ENCODE measurements at places on chromosomes 1 and 21.

DNA sequence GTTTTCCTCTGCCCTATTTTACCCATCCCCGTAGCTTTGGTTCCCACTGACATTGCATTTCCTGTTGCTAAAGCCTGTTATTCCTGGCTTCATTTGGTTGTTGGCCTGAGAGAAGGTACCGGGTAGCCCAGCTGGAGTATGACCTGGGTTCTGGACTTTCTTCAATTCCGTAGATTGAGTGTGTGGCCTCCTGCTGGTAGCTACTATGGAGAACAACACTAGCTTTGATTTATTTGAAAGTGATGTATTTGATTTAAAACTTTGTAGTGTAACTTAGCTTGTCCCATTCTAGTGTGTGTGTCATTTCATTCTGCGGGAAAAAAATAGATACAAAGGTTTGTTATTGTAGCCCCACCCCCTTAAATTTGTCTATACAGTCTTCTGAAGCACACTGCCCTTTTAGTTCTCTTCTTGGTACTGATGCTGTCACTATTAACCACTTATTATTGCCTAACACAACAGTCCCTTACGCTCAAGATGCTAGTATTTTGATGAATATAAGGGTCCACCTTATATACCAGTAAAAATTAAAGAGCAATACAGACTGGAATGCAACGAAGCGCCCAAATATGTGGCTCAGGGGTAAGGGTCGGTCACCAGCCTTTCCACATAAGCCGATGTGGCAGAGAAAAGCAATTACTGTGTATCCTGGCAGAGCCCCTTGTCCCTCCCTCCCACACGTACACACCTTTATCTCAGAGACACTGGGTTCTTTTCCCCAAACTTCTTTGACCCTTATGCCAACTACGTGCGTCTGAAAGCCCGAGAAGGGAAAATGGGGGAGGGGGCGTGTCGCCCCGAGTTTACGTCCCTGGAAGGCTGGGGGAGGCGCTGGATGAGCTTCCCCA lies 643 bp upstream of the MOV10 start:
- ATAC-seq: peak; percentile 18

GRCh38 chr1:3482378-3482849 lies 27.9 kb downstream of the ARHGEF16 start:
- peak; percentile 50 for ATAC-seq

DNA sequence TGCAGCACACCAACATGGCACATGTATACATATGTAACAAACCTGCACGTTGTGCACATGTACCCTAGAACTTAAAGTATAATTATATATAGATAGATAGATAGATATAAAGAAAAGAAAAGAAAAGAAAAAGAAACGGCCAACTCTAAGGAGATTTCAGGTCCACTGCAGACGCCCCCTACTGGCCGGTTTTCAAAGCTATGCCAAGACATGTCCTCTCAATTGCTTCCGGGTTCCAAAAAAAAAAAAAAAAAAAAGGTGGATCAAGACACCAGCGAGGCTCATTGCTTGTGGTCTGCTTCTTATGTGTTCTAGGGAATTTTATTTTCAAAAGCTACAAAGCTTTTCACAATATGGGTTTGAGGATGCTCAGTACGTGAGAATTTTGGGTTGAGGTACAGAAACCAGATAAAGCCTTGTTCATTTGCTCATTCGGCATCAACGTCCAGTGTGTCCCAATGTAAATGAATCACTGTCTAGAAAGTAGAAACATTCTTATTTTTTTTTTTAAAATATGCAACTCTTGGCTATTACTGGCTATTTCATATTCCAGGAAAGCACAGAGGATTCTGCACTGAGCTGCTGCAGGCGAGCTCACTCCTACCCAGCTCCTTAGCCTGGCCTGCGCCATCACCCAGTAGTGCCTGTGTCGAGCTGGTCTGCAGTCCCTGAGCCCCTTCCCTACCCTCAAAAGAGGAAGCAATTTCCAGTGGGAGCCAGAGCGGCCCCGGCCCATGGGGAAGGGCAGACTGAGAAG lies 643.0 kb downstream of the KIF26B start:
- no peak for ATAC-seq

DNA sequence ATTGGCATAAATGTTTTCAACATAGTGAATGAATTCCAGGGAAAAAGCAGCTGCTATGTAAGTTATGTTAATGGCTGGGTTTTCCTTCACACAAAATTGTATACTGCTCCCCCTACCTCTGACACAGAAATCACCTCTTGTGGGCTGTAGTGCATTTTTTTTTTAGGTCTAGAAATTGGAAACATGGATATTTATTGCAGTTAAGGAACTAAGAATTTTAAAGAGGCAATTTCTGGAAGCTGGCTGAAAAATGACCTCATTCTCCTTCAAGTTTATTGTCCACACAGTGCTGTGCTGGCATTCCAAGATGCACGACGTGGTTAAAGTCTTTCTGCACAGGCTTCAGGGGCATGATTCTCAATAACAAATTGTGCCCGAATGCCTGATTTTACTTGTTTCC lies 1424.2 kb downstream of the MRPL39 start:
- ATAC-seq: no peak

DNA sequence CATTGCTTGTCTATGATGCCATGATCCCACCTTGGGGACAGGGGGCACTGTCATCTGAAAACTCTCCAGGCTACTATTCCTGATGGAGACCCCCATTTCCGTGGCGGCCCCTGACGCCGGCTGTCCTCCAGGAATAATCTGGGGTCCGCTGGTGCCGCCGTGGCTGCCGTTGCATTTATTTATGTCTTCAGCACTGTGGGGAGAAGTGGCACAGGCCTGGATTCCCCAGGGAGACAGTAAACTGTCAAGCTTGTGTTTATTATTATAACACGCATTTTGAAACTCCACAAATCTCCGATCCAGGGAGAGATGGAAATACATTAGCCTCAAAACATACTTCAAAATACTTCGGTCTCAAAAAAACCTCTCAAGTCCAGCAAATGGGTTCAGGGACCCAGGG lies 126.9 kb upstream of the C1orf174 start:
- no peak for ATAC-seq

- ATAC-seq: no peak
Observed at GRCh38 chr1:25462732-25463131, 32.0 kb downstream of the MACO1 start.

DNA sequence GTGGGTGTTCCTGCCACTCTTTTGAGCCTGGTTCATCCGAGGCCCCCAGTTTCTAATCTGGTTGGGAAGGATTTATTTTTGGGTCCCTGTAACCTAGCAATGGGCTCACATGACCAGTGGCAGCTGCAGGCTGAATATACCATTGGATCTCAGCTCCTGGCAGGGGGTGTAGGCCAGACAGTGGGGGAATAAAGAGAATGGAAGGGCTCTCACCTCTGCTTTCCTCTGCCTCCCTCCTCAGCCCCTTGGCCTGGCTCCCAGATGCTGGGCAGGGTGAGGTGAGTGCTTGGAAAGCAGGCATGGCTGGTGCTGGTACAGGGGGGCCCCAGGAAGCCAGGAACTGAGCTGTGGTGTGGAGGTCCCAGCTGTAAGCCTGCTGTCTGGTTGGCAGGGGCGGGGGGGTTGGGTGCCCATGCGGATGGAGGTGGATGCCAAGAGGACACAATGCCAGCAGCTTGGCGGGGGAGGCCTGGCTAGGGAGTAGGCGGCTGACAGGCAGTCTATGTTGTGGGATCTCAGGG lies 3.6 kb upstream of the GPR61 start:
- ATAC-seq: no peak

DNA sequence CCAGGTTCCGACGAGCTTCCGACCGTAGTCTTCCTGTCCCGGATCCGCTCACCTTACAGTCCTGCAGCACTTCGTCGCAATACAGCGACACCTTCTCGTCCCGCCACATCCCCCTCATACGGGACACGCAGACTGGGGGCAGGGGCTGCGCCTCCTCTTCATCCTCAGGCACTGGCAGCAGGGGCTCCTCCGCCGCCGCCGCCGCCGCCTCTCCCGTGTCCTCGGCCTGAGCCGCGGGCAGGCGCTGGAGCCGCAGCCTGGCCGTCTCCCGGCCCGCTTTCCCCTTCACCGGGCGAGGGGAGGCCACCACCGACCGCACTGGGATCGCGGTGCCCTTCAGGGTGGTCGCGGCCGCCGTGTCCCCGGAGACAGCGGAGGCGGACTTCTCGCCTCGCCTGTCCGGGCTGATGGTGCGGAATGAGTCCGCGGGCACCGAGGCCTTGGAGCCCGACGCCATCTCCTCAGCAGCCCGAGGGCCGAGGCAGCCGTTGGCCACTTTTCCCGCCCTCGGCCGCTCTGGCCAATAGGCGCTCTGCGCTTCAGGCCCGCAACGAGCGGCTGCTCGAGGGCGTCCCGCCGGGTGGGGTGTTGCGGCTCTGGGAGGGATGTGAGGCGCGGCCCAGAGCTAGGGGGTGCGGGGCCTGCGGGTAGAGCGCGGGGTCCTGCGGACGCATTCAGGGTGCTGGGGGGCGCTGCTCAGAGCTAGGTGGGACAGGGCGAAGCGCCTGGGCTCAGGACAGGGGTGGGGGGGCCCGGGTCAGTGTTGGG lies at the start of gene SHCBP1L:
TSS of gene SHCBP1L (minus strand) at position 490 of the 768 bp plus-strand sequence. CDS start at position 457, 33 bp downstream.
- no peak for ATAC-seq

DNA sequence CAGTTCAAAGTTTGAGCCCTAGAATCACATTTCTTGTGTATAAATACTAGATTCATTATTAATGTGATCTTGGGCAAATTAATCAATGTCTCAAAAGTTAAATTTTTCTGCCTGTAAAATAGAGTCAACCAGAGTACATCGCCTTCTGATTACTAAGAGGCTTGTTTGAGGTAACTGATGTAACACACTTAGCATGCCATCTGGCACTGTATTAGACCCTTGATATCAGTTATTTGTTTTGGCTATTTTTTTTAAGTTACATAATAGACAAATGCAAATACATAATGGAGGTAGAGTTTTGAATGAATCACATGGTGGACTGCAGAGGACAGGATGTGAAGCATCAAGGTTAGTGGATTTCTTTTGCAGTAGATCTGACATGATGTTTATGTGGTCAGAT lies 298.4 kb downstream of the ADGRL2 start:
- no peak for ATAC-seq

- ATAC-seq: no peak
Observed at GRCh38 chr1:170664828-170665612, 1.1 kb downstream of the PRRX1 start.

- ATAC-seq: no peak
Observed at GRCh38 chr1:77876884-77877283, 11.5 kb upstream of the NEXN start.

DNA sequence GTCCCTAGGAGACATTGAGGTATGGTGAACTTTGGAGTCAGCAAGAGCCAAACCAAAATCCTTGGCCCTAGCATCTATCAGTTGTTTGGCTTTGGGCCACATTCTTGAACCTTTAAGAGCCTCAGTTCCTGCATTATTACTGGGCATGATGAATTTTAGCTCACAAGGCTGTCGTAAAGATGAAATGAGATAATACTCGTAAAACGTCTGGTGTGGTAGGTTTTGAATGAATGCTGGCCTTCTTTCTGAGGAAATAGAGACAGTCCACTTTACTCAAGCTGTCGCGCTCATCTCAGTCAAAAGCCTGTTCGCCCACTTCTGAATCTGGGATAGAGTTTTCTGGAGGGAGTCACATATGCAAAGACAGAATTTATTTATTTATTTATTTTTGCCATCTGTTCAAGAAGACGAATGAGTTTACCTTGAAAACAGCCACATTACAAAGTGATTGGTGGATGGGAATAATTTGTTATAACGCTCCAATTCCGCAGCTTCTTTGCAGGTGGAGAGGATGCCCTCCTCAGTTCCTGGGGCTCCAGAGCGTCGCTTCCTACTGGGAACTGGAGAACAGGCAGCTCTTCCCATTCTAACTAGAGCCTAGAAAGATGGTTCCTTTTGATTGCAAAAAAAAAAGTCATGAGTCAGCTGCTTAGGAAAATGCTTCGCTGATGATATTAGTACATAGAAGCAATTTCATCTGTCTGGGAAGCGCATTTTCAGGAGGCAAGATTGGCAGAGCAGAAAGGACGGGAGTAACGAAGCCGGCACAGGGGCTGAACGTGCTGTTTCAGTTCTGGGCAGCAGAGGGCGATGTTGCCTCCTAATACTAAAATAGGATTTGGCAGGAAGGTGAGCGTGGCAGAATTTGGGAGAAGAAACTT lies 49.9 kb upstream of the CYP2J2 start:
- ATAC-seq: no peak

- peak; percentile 56 for ATAC-seq
Observed at GRCh38 chr1:109509176-109510134, at the start of gene AMIGO1. Gene AMIGO1, minus strand, starts transcription at chr1:109509727. Its CDS starts 815 bp downstream, at chr1:109508912.

GRCh38 chr1:53270873-53271272 lies 32.6 kb upstream of the MAGOH start:
- no peak for ATAC-seq

GRCh38 chr1:21781815-21782348 lies 1.1 kb downstream of the USP48 start:
- peak; percentile 23 for ATAC-seq

All from activated T-helper 17 cell treated with anti-CD3 and anti-CD28 coated beads, Interleukin-2, amount 50 U/mL, for 72 hours (primary cell).